Endodermal cell (in vitro differentiated cells): ENCODE measurements at places on chromosomes 6 and 20. TPM values are rescaled to one million over a fixed set of nuclear protein-coding genes. Genes with fewer than 3 reads are reported as not detected.

CTCFL gene
- total RNA-seq: 1.4 to 1.8 TPM (median 1.5 TPM) in 3 replicates

DEFB114 gene
- total RNA-seq: not detected in 3 replicates

FLRT3 gene
- 90.0 and 112 TPM in 2 replicates for total RNA-seq

RIPOR3 gene
- 0.36 to 1.1 TPM (median 0.46 TPM) in 3 replicates for total RNA-seq

KHDRBS2 gene
- total RNA-seq: 7.2 and 11.4 TPM in 2 replicates

OR2J3 gene
- not detected in 3 replicates for total RNA-seq

OVOL2 gene
- total RNA-seq: 4.8 to 18.7 TPM (median 17.0 TPM) in 3 replicates

CEP162 gene
- 20.4 to 39.2 TPM (median 33.9 TPM) in 3 replicates for total RNA-seq

TMEM200A gene
- 7.6 and 8.8 TPM in 2 replicates for total RNA-seq

NHLRC1 gene
- 0.70 and 0.88 TPM in 2 replicates for total RNA-seq

HEY2 gene
- 4.3 and 5.2 TPM in 2 replicates for total RNA-seq

RBM38 gene
- total RNA-seq: 15.5 to 35.2 TPM (median 29.0 TPM) in 3 replicates
